ENCODE measurements at places on chromosomes 12 and 14.

DNA sequence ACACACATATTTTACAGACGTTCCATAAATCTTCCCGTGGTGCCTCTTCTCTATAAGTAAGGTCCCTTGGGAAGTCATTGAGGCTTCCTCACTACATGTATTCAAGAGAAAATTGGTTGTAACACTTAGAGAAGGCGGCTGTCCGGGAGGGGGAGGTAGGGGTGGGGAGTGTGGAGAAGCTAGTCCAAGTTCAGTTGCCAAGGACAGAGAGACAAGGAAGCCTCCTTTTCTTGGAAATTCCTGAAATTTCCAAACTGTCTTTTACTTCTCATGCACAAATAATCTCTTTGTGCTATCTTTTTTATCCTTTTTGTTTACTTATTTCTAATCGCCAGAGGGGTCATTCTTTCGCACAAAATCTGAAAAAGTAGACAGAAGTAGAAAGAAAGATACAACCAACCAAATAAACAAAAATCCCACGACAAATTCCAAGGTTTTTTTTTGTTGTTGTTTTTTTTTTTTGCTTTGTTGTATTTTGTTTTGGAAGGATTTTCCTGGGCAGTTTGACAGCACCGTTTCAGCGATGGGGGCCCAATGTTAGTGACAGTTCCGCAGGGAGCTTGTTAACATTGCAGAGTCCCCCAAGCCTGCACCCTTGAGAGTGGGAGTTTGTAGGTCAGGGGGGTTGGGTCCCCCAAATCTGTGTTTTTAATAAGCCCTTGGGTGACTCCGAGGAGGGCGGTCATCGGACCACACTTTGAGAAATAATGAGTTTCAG, 45.2 kb downstream of the MAP1LC3B2 start:
- DNase-seq, result no peak

- no peak for DNase-seq
These were observed 7.5 kb upstream of the VSX2 start for GRCh38 chr14:74231784-74232183.

GRCh38 chr14:67571275-67571990, 28.6 kb downstream of the PIGH start:
- peak; percentile 51 for DNase-seq

DNA sequence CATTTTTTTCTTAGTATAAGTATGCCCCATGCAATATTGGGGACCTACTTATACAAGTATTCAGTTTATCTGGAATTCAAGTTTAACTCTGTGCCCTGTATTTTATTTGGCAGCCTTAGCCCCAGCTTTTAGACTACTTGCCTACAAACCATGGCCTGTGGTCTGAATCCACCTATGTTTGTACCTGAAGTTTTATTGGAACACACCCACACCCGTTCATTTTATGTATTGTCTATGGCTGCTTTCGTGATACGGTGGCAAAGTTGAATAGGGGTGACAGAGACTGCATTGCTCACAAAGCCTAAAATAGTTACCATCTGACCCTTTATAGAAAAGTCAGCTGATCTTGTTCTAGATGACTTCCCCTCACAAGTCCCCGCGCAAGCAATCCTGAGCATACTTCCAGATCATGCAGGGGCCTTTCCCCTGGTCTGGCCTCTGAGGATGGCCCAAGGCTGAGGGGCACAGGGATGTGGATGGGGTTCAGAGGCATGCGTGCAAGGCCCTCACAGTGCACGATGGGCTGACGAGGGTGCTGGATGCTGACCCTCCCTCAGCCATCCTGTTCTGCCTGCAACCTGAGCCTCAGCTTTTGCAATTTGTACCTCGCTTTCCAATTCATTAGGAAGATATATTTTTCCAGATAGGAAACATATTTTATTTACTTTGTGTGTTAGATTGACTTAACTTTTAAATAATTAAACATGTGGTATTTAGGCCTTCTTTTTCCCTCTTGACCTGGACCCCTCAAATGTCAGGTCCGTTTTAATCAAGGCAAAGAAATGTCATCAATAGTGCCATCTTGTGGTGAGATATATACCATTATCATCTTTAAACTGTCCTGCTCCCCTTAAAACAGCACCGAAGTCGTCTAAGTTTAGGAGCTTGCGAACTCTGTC, 527.3 kb upstream of the CCDC196 start:
- peak; percentile 24 for DNase-seq

GRCh38 chr14:35333797-35334743, 41.9 kb downstream of the PSMA6 start:
- DNase-seq, result no peak

DNA sequence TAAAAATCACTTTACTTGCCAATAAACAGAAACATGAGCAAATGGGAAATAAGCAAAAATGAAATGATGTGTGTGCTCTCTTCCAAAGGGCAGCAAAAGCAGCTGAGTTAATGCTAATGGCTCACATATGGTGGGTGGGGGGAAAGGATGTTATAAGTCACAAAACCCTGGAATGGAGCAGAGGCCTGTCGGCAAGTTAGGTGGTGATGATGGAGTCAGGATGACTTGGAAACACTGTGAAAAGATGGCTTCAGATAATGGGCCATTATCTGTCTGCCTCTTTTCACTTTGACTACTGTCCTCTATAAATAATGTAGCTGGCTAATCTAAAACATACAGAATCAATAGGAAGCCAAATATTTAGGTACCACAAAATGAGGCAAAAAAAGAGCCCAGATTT, 228.7 kb downstream of the APAF1 start:
- no peak for DNase-seq

GRCh38 chr14:21965042-21965441, 291.4 kb upstream of the OR4E1 start:
- no peak for DNase-seq

DNA sequence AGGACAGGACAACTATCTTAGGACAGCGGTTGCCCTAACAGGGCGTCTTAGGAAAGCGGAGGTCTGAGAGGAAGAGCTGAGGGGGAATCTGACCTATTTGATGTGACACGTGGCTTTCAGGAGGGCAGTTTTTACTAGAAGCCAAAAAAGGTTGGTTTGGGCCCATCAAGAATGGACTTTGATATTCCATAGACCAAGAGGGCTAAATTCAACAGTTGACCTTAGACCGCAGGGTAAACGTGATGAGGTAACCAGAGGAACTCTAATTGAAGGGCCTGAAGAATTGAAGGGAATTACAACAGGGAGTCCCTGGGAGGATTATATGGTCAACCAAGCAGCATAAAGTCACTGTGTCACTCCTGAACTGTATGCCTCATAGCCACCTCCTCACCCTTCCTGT, 11.5 kb downstream of the C1S start:
- DNase-seq, result no peak

DNA sequence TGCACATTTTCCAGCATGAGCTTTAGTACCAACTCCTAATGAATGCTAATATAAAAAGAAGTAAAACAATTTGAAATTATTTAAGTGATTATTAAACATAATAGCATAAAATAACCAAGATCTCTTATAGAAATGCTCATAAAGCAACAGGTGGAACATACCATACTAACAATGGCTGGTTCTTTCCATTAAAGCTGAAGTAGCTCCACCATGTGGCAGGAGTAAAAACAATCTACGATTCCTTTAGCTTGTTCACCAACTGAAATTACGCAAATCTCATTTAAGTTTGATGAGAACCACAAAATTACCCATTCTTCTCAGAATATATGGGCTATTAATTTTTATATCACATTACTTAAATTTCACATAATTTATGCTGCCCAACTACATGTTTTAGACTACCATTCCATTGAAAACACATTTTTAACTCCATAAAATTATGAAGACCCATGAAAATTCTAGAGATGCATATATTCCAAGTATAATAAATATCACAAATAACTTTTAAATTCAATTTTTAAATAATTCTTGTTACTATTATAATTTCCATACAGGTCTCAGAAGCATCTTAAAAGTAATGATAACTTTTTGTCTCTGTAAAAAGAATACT, 213.6 kb downstream of the DAD1 start:
- peak; percentile 37 for DNase-seq

DNA sequence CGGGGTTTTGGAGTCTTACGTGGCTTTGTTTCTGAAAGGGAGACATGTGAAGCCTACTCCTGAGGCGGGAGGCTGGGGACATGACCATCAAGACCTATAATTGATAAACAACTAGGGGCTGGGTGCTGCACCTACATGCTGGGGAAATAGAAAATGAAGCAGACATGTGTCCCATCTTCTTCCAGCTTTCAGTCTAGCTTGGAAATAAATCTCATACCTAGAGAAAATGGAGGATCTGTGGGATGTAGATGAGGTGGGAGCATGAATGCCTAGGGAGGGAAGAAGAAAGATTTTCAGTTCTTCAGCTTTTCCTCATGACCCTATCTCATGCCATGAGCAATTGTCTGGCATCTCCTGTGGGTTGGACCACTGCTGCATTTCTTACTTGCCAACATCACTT, 22.1 kb downstream of the EMP1 start:
- DNase-seq, result no peak

GRCh38 chr12:21543151-21543550, 17.1 kb downstream of the SPX start:
- no peak for DNase-seq

GRCh38 chr12:67515679-67516340, 132.7 kb upstream of the DYRK2 start:
- peak; percentile 65 for DNase-seq

DNA sequence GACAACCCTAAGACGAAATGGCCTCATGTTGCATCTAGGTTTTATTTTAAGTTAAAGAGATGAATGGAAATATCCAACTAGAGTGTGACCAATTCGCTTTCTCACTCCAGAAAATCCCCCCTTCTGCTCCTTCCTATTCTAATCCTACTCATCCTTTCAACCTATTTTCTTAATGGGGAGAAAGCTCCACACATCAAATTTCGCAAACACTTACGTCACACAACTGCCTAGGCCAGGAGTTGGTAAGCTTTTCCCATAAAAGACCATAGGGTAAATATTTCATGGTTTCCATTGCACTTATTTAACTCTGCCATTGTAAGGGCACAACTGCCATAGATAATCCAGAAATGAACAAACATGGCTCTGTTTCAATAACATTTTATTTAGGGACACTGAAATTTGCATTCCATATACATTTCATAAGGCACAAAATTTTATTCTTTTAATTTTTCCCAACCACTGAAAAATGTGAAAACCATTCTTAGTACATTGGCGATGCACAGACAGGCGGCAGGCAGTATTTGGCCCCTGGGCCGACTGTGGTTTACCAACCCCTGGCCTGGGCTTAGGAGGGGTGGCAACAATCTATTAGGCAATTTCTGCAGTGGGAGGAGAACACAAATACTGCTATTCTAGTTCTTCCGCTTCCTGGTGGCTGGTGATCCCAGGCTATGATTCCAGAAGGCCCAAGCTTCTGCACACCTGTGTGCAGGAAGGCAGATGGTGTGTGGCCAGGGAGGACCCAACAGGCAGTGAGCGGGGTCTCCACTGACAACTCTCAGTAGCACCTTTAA, 67.2 kb upstream of the FOXN3 start:
- DNase-seq, result no peak

- DNase-seq, result no peak
These were observed 274.2 kb downstream of the TTC6 start for GRCh38 chr14:37869633-37870032.

DNA sequence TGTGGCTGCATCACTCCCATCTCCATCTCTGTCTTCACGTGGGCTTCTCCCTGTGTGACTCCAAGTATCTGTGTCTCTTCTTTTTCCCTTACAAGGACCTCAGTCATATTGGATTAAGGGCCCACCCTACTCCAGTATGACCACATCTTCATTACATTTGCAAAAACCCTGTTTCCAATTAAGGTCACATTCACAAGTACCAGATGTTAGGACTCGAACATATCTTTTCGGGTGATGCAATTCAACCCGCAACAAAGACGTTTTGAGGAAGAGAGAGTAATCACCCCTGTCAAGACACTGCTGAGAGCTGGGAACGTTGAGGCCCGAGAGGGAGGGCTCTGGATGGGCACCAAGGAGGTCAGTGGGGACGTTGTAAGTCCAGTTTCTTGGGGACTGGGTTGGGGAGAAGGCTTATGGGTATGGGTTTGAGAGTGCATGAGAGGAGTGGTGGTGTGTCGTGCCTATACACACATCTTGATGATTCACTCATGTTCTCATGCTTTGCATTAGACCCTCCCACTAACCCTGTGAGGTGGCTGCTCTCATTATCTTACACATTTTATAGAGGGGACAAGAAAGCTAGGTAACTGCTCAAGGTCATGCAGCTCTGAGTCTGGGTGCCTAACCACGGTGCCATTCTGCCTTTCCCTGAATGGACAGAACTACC, 12.1 kb upstream of the IFI27 start:
- no peak for DNase-seq

DNA sequence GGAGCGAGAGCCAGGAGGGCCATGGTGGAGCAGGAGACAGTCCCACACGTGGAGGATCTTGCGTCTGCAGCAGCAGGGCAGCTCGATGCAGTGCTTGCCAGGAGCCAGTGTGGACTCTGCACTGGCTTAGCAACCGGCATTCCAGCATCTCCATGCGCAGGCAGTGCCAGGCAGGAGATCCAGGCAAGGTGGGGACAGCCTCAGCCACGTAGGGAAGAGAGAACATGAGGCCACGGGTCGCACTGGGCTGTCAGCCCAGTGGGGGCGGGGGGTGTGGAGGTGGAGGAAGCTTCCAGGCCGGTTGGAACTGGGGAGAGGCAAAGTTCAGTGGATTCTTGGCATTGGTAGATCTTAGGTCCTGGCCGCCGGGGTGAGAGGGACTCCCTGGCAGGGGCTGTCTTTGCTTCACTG, 121.0 kb upstream of the EVL start:
- no peak for DNase-seq

DNA sequence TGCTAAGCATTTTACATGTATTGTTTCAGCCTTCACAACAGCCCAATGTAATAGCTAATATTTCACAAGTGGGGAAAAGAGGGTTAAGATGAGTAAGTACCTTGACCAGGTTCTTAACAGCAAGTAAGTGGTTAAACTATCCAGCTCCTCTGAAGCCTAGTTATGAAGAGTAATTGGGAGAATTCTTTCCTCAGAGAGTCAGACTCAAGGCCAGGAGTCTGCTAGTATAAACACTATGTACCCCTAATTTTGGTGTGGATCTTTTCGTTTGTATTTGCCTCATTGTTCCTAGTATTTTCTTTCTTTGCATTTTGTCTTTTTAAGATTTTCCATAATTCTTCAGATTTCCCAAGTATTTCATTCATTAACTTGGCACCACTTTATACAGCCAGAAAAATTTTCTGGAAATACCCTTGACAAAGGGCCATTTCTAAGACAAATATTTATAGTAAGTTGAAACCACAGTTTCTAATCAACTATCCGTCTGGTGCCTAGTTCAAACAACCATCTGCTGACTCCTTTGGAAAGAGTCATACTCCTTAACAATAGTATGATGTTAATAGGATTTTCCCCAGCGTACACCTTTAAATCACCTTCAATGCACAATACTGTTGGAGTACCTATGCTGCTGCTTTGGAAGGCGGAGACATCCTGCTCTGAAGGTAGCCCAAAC, 81.2 kb downstream of the SCAF11 start:
- no peak for DNase-seq

GRCh38 chr12:87982208-87982607, 47.0 kb downstream of the C12orf50 start:
- no peak for DNase-seq

- DNase-seq, result no peak
These were observed 150.2 kb downstream of the SRGAP1 start for GRCh38 chr12:63994704-63995103.

All from NCI-H1105 (cell line).